AG04450 (cell line): ENCODE measurements at places on chromosomes 1 and 21. TPM values are rescaled to one million over a fixed set of nuclear protein-coding genes. Genes with fewer than 3 reads are reported as not detected.

The FAM163A gene
- polyA plus RNA-seq = not detected in 2 replicates

The S100A16 gene
- polyA plus RNA-seq = 224 and 256 TPM in 2 replicates

The PAFAH2 gene
- polyA plus RNA-seq = 9.3 and 11.8 TPM in 2 replicates

The SYDE2 gene
- 4.7 and 5.7 TPM in 2 replicates for polyA plus RNA-seq

The GABRD gene
- polyA plus RNA-seq = not detected in 2 replicates

The VASH2 gene
- polyA plus RNA-seq = 4.2 and 5.9 TPM in 2 replicates

The KCNN3 gene
- 0.02 and 0.09 TPM in 2 replicates for polyA plus RNA-seq

The GJA4 gene
- not detected in 2 replicates for polyA plus RNA-seq

The CYP2J2 gene
- 0.06 and 0.10 TPM in 2 replicates for polyA plus RNA-seq

The USH2A gene
- 0.01 TPM in 2 replicates for polyA plus RNA-seq

The NCF2 gene
- 0.43 and 0.47 TPM in 2 replicates for polyA plus RNA-seq

The TMEM240 gene
- polyA plus RNA-seq = 5.1 and 7.2 TPM in 2 replicates

The IL19 gene
- 0.07 TPM in 1 of 2 replicates, not detected in the other for polyA plus RNA-seq

The RBBP4 gene
- polyA plus RNA-seq = 132 and 154 TPM in 2 replicates

The ATP1A2 gene
- polyA plus RNA-seq = 6.2 and 6.5 TPM in 2 replicates

The C2CD4D gene
- polyA plus RNA-seq = not detected in 2 replicates

The ZNF593OS gene
- not detected in 2 replicates for polyA plus RNA-seq

The WNT3A gene
- polyA plus RNA-seq = not detected in 2 replicates

The TMOD4 gene
- not detected in 2 replicates for polyA plus RNA-seq

The SPRR2F gene
- polyA plus RNA-seq = not detected in 2 replicates

The LRRC42 gene
- 44.5 and 51.4 TPM in 2 replicates for polyA plus RNA-seq

The FNDC7 gene
- not detected in 2 replicates for polyA plus RNA-seq

The DNASE2B gene
- not detected in 2 replicates for polyA plus RNA-seq

The GNG4 gene
- polyA plus RNA-seq = 0.19 and 0.33 TPM in 2 replicates

The S100A2 gene
- 3.9 and 5.2 TPM in 2 replicates for polyA plus RNA-seq

The XPR1 gene
- 53.0 and 63.2 TPM in 2 replicates for polyA plus RNA-seq

The UMODL1 gene
- 0.01 and 0.09 TPM in 2 replicates for polyA plus RNA-seq

The APOBEC4 gene
- polyA plus RNA-seq = not detected in 2 replicates

The GCSAML gene
- polyA plus RNA-seq = not detected in 2 replicates

The TRIM46 gene
- 2.9 and 3.8 TPM in 2 replicates for polyA plus RNA-seq

The ADGRB2 gene
- 5.4 and 7.2 TPM in 2 replicates for polyA plus RNA-seq

The ENTREP3 gene
- 10.2 and 12.3 TPM in 2 replicates for polyA plus RNA-seq

The DYRK1A gene
- 32.6 and 33.1 TPM in 2 replicates for polyA plus RNA-seq

The FMO3 gene
- polyA plus RNA-seq = 2.8 and 3.0 TPM in 2 replicates

The FHL3 gene
- polyA plus RNA-seq = 10.0 and 13.5 TPM in 2 replicates

The KIFAP3 gene
- polyA plus RNA-seq = 14.4 and 18.2 TPM in 2 replicates

The PEAR1 gene
- polyA plus RNA-seq = 14.9 and 16.1 TPM in 2 replicates

The DPYD gene
- 17.8 and 21.4 TPM in 2 replicates for polyA plus RNA-seq

The BLACAT1 gene
- 0.06 and 0.07 TPM in 2 replicates for polyA plus RNA-seq

The MCOLN3 gene
- 0.05 TPM in 2 replicates for polyA plus RNA-seq

The FAM72A gene
- 2.8 and 3.5 TPM in 2 replicates for polyA plus RNA-seq

The KCNE2 gene
- not detected in 2 replicates for polyA plus RNA-seq

The AIRE gene
- not detected in 2 replicates for polyA plus RNA-seq

The TPTE gene
- polyA plus RNA-seq = not detected in 2 replicates

The AADACL3 gene
- polyA plus RNA-seq = not detected in 2 replicates

The PTPN22 gene
- 0.17 and 0.21 TPM in 2 replicates for polyA plus RNA-seq

The FCER1G gene
- 0.37 and 0.66 TPM in 2 replicates for polyA plus RNA-seq

The KRTAP10-3 gene
- not detected in 2 replicates for polyA plus RNA-seq

The TMEM269 gene
- 0.04 TPM in 1 of 2 replicates, not detected in the other for polyA plus RNA-seq

The DCDC2B gene
- polyA plus RNA-seq = not detected in 2 replicates

The GBP4 gene
- not detected in 2 replicates for polyA plus RNA-seq

The TCP10L gene
- polyA plus RNA-seq = 0.12 and 0.19 TPM in 2 replicates

The ADAMTSL4 gene
- polyA plus RNA-seq = 4.2 and 4.9 TPM in 2 replicates

The OPTC gene
- polyA plus RNA-seq = not detected in 2 replicates

The LAX1 gene
- not detected in 2 replicates for polyA plus RNA-seq

The PGLYRP4 gene
- not detected in 2 replicates for polyA plus RNA-seq
